Cardiac muscle cell (in vitro differentiated cells and primary cell): ENCODE measurements at places on chromosomes 11 and 22. TPM values are rescaled to one million over a fixed set of nuclear protein-coding genes. Genes with fewer than 3 reads are reported as not detected.

BATF2 gene
- total RNA-seq = 0.21 and 0.25 TPM in 2 replicates

ROM1 gene
- total RNA-seq = 3.3 and 3.5 TPM in 2 replicates

RTN4RL2 gene
- 0.09 and 0.11 TPM in 2 replicates for total RNA-seq

OR5P2 gene
- total RNA-seq = not detected in 2 replicates

PRODH gene
- 2.1 and 7.1 TPM in 2 replicates for total RNA-seq

NLRP14 gene
- 0.60 and 0.92 TPM in 2 replicates for total RNA-seq

ESAM gene
- total RNA-seq = 1.5 and 1.8 TPM in 2 replicates

GRCh38 chr11:20203831-20204230, 43.6 kb upstream of the DBX1 start:
- H3K27ac ChIP-seq = no peak overlapping the region
- H3K4me1 ChIP-seq = no peaks in the 10 kb centered on the region
- H3K4me3 ChIP-seq = no peak overlapping the region
- H3K36me3 ChIP-seq = no peaks in the 10 kb centered on the region
- DNase-seq = no peak

GRCh38 chr11:108858622-108859021, 193.8 kb downstream of the DDX10 start:
- no peak overlapping the region for H3K27ac ChIP-seq
- DNase-seq = no peak
- no peaks in the 10 kb centered on the region for H3K27me3 ChIP-seq

GRCh38 chr11:118610773-118611432, 3.5 kb downstream of the PHLDB1 start:
- H3K4me1 ChIP-seq = peaks cover 35% of the 10 kb centered on the region
- peak overlapping the region; percentile 21 for H3K4me3 ChIP-seq
- no peaks in the 10 kb centered on the region for H3K36me3 ChIP-seq
- peaks cover 45% of the 10 kb centered on the region for H3K27me3 ChIP-seq
- peak; percentile 78 for DNase-seq
- no peak overlapping the region for H3K27ac ChIP-seq

DNA sequence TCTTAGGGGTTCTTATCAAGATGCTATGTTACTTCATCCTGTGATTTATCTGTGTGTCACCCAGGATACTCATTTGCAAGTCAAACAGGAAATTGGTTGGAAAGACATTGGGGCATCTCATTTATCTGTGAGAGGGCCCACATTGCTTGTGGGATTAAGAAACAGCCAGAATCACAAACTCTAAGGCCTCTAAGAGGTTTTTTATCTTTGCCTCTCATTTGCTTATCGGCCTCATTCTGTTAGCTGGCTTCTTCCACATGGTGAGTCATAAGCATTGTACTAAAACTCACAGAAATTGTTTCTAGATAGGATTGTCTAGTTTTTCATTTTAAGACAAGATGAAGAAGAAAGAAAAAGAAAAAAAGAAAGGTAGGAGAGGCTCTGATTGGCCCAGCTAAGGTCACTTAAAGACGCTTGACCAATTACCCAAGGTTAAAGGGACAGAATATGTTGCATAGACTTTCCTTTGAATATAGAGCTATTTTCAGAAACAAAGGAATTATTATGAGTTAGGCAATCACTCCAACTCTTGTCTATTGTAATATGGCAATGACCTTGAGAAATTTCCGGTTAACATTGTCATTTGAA, 121.9 kb downstream of the ARHGAP42 start:
- peaks cover 16% of the 10 kb centered on the region for H3K4me1 ChIP-seq
- H3K27ac ChIP-seq = peak overlapping the region; percentile 69
- no peaks in the 10 kb centered on the region for H3K27me3 ChIP-seq
- H3K36me3 ChIP-seq = no peaks in the 10 kb centered on the region

DNA sequence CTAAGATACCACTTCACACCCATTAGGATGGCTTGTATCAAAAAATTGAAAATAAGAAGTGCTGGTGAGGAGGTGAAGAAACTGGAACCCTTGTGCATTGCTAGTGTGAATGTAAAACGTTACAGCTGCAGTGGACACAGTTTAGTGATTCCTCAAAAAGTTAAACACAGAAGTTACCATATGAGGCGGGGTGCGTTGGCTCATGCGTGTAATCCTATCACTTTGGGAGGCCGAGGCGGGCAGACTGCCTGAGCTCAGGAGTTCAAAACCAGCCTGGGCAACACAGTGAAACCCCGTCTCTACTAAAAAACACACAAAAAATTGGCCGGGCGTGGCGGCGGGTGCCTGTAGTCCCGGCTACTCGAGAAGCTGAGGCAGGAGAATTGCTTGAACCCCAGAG, 43.5 kb downstream of the SGSM3 start:
- H3K36me3 ChIP-seq = peaks cover 18% of the 10 kb centered on the region
- no peak for DNase-seq
- H3K4me3 ChIP-seq = no peak overlapping the region

DNA sequence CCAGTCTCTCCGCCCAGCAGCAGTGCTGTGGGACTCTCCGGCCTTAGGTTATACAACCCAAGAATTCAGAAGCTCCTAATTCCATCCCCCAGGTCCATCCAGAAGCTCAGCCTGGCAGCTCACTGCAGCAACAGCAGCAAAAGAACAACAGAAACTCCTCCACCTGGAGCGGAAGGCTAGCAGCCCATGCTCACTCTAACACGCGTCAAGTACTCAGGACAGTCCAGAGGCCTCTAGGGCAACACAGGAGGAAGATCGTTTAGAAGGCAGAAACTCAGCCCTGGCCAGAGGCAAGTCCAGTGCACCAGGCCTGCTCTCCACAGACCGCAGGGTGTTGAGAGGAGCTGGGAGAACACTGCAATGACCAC, 17.1 kb downstream of the PLA2G6 start:
- no peak overlapping the region for H3K4me3 ChIP-seq
- peak; percentile 28 for DNase-seq
- no peaks in the 10 kb centered on the region for H3K36me3 ChIP-seq
- no peaks in the 10 kb centered on the region for H3K27me3 ChIP-seq
- H3K4me1 ChIP-seq = peaks cover 21% of the 10 kb centered on the region

DNA sequence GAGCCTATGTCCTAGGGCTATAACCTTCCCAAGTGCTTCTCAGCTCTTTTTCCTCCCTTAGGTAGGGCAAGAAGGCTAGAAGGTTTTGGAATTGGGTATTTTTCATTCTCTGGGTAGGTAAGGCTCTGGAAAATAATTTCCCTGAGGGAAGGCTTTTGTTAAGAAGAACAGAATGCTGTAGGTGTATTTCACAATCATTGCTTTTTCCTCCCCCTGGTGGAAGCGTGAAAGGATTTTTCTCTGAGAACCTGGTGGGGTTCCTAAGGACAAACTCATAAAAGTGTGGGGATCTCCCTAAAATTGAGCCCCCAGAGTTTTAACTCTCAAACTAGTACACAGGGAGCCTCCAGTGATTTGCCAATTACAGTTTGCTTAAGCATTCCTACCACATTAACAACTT, 41.1 kb upstream of the NARS2 start:
- H3K27me3 ChIP-seq = no peaks in the 10 kb centered on the region
- DNase-seq = no peak
- H3K4me3 ChIP-seq = no peak overlapping the region

- H3K27ac ChIP-seq = no peak overlapping the region
- H3K4me1 ChIP-seq = peaks cover 3% of the 10 kb centered on the region
- H3K4me3 ChIP-seq = no peak overlapping the region
- no peaks in the 10 kb centered on the region for H3K27me3 ChIP-seq
- DNase-seq = no peak
- H3K36me3 ChIP-seq = no peaks in the 10 kb centered on the region
Observed at GRCh38 chr11:104856607-104857006, 41.7 kb downstream of the CASP12 start.

- no peak overlapping the region for H3K27ac ChIP-seq
- H3K4me1 ChIP-seq = no peaks in the 10 kb centered on the region
- no peaks in the 10 kb centered on the region for H3K27me3 ChIP-seq
- no peaks in the 10 kb centered on the region for H3K36me3 ChIP-seq
Observed at GRCh38 chr22:37575490-37576003, 4.3 kb downstream of the LGALS2 start.

- peaks cover 2% of the 10 kb centered on the region for H3K36me3 ChIP-seq
- no peaks in the 10 kb centered on the region for H3K27me3 ChIP-seq
- H3K27ac ChIP-seq = no peak overlapping the region
- no peak for DNase-seq
- H3K4me1 ChIP-seq = no peaks in the 10 kb centered on the region
Observed at GRCh38 chr11:130465263-130465662, 16.8 kb downstream of the ADAMTS15 start.

DNA sequence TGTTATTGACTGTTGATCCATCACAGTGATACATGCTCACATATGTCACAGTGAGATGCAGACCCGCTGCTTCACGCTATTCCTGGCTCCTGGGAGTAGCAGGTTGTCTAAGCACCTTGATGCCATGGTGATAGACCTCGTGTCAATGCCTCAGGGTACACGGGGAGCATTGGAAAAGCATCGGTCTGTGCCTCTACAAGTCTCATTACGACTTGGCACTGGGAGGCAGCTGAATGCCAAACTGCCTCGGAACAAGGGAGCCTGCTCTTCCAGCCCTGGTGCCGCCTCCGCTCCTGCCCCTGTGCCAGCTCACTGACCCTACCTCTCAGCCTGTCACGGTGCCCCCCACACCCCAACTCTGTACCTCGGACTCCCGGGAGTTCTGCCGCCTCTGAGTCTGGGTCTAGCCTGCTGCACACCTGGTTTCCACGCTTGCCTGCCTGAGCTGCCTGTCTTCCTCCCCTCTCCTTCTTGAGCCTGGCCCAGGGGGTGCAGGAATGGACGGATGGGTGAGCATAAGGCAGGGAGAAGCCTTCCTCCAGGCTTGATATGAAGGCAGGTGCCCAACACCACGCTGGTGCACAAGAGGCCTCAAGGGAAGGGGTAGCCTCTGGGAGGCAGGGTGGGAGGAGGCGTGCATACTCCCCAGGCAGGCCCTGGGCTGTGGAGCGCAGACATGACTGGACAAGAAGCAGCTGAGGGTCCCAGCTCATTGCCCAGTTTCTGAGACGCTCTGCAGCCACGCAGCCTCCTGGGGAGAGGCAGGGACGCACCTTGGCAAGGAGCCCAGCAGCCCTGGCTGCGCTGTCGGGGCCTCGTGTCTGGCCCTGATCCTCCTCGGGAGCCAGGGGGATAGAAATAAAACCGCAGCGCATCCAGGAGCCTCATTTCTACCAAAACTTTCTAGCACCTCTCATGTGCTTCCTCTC, 1.8 kb upstream of the NFAM1 start:
- no peak overlapping the region for H3K4me3 ChIP-seq
- no peak for DNase-seq
- no peaks in the 10 kb centered on the region for H3K36me3 ChIP-seq
- H3K27me3 ChIP-seq = no peaks in the 10 kb centered on the region
- peaks cover 21% of the 10 kb centered on the region for H3K4me1 ChIP-seq

- no peaks in the 10 kb centered on the region for H3K27me3 ChIP-seq
- no peak overlapping the region for H3K4me3 ChIP-seq
- H3K27ac ChIP-seq = no peak overlapping the region
Observed at GRCh38 chr11:95760941-95761340, 28.6 kb downstream of the FAM76B start.

DNA sequence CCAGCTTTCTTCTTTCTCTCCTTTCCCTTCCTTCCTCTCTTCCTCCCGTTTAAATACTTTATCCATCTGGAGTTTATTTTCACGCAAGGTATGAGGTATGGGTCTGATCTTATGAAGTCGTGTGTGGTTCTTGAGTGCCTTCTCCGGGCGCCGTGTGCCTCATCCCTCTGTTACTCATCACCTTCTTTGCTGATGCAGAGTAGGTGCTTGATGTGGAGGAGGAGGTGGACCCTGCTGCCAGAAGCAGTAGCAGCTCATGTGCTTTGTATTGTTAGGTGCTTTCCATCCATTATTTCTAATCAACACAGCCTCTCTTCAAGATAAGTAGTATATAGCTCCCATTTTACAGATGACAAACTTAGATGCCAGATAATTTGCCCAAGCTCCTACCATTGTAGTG, 47.0 kb downstream of the TNRC6B start:
- no peak overlapping the region for H3K4me3 ChIP-seq
- H3K27ac ChIP-seq = no peak overlapping the region
- H3K4me1 ChIP-seq = peaks cover 13% of the 10 kb centered on the region
- no peak for DNase-seq
- H3K36me3 ChIP-seq = no peaks in the 10 kb centered on the region
- no peaks in the 10 kb centered on the region for H3K27me3 ChIP-seq

DNA sequence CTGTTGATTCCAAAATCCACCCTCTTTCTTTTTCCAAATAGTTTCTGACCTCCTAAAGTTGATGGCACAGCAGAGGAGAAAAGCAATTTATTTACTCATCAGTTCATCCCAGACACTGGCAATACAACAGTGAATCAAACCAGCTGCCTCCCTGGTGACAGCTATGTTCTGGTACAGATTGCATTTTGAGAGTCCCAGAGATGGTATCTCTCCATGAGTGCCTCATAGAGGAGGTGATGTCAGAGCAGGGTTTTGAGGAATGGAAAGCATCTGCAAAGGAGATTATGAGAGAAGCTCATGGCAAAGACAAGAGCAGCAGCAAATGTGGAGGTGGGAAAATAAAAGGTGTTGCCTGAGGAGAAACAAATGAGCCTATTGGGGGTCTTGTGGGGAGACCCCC, 377.2 kb downstream of the MN1 start:
- H3K27ac ChIP-seq = no peak overlapping the region
- no peak overlapping the region for H3K4me3 ChIP-seq
- no peaks in the 10 kb centered on the region for H3K27me3 ChIP-seq
- no peak for DNase-seq
- no peaks in the 10 kb centered on the region for H3K4me1 ChIP-seq
- H3K36me3 ChIP-seq = no peaks in the 10 kb centered on the region
